ENCODE measurements at places on chromosomes 7 and 10. TPM values are rescaled to one million over a fixed set of nuclear protein-coding genes. Genes with fewer than 3 reads are reported as not detected.

DNA sequence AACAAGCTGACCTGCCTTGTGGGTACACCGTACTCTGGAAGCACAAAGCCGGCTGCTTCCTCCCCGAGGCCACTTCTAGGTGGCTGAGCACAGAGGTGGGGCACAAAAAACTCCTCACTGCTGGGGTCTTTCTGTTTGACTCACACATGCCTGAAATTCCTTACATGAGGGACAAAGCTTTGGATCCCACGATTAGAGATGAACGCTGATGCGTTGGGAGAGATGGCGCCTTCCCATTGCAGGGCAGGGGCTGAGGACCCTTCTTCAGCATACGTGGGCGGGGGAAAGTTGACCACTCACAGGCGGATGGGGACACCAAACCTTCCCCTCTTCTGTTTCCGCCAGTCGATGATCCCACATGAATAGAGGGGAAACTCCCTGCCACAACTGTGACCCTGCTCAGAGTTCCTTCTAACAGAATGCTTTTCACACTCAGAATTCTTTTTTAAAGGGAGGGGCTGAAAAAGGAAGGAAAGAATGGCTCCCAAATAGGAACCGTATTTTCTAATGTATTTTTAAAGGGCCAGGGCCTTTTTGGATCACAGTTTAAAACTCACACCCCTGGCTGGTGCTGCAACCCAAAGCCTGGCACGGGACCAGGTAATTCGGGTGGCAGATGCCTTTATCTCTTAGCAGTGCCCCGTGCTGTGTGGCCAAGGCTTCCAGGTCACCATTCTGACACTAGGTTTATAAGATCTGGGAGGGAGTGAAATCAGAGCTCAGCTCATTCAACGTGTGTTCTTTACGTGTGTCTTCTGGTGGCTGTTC is 134.0 kb downstream of the PRKAG2 start:
- DNase-seq, result peak; percentile 87

- no peak for DNase-seq
These were observed 84.2 kb downstream of the AUTS2 start for GRCh38 chr7:69682518-69682917.

- DNase-seq, result no peak
These were observed 277.1 kb downstream of the TCERG1L start for GRCh38 chr10:131034451-131034850.

Gene IFIT1B
- not detected for total RNA-seq

GRCh38 chr10:80464557-80465450 is 10.7 kb downstream of the TSPAN14 start:
- no peak for DNase-seq

- peak; percentile 26 for DNase-seq
These were observed 32.0 kb downstream of the CFAP46 start for GRCh38 chr10:132910186-132910880.

DNA sequence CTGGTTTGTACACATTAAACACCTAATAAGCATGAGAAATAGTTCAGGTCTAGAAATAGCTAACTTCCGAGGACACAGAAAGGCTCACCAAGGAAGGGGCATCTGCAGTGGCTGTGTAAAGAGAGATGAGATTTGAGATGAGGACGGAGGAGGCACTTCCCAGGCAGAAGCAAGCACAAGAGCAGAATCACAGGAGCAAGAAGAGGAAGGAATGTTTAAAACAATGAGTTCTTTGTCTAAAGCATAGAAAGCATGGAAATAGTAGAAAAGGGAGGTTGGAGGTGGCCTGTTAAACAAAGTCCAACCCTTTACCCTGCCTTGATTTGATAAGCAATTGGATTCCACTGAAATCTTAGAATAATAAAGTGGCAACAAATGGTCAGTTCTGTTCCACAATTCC is 11.6 kb upstream of the PON3 start:
- no peak for DNase-seq
